Erythroblast (primary cell): ENCODE measurements at places on chromosomes 1 and 21.

DNA sequence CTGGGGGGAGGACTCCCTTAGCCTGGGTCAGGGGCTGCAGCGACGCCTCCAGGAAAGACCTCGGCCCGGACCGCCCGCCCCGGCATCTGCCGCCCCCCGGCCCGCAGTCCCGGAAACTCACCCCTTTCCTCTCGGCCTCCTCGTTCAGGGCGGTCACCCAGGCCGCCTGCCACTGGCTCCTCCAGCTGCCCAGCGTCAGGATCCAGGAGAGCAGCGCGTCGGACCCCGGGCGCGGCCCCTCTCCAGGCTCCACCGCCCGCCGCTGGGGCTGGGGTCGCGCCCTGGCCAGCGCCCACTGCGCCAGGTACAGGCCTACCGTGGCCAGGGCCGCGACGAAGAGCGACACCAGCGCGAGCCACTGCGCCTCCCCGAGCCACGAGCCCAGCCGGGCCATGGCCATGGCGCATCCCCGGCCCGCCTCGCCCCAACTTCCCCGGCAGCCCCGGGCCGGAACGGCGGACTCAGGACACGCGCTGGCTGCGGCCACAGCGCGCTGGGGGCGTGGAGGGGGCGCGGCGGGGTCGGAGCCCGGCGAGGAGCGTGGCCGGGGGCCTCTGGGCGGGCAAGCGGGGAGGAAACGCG is 478 bp downstream of the C2CD2 start:
- DNase-seq, result peak; percentile 59

DNA sequence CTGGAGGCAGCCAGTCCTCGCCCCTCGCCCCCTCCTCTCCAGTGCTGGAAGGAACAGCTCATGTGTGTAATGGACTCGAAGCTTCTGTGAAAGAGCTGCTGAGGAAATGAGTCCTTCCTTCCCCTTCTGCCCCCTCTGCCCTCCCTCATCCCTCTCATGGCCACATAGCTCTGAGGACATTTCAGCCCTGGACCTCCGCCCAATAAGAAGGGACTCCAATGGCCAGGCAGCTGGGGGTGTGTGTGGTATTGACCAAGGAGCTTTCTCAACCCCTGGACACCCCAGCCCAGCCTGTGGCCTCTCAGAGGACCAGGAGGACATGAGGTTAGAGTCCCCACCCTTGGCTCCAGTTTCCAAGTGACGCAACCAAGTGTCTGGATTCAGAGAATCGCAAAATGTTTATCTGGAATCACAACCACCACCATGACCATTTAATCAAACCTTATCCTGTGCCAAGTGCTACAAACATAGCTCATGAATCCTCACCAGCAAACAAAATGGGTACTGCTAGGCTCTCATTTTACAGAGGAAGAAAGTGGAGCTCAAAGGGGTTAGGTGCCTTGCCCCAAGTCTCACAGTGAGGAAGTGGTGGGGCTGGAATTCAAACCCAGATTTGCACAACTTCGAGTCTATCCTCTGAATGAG is 47.8 kb upstream of the ECE1 start:
- DNase-seq, result no peak

GRCh38 chr1:153525088-153525728 is 10.6 kb downstream of the S100A6 start:
- peak; percentile 30 for DNase-seq

DNA sequence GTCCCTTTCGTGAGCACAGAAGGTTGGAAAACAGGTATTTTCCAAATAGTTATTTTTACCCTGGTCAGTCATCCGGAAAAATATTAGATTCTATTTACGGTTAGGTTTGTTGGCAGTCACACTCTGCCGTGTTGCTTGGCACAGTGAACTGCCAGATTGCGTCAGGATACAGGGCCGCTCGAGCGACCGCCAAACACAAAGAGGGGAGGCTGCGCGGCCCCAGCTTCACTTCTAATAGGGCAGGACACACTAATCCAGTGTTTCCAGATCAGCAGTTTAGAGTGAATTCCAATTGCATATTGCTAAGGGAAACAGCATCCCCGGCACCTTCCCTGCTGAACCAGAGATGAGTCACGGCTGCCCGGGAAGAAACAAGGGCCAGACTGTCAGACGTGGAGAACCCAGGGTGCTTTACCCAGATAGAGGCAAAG is 22.9 kb downstream of the UMODL1 start:
- no peak for DNase-seq

- no peak for DNase-seq
Observed at GRCh38 chr1:14168326-14169063, 430.0 kb upstream of the KAZN start.

- DNase-seq, result no peak
Observed at GRCh38 chr1:172109359-172109758, 268.1 kb downstream of the DNM3 start.

DNA sequence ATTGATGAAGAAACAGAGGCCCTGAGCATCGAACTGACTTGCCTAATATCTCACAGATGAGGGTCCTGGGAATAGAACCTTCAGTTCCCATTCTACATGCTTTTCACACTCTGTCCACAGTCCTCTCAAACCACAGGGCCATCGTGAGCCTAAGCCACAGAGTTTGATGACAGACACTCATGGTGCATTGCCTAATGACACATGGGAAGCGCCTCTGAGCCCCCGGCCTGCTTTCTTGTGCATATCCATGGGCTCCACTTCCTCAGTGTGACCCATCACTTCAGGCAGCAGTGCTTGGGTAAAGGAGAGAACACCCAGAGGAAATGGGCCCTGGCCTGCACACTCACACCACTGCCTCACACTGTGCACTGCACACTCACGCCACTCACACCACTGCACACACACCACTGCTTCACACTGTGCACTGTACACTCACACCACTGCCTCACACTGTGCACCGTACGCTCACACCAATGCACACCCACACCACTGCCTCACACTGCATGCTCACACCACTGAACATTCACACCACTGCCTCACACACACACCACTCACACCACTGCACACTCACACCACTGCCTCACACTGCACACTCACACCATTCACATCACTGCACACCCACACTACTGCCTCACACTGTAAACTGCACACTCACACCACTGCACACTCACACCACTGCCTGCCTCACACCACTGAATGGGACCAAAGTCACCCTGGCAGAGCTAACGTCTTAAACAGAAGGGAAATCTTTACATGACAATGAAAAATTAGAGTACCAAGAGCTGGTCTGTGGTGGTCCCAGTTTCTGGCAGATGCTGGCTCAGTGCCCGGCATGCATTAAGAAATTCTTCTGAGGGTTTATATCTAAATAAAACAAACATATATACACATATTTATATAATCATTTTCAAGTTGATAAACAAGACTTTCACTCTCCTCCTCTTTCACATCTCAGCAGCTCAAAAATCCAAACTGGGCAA is 53.0 kb downstream of the KANK4 start:
- no peak for DNase-seq

DNA sequence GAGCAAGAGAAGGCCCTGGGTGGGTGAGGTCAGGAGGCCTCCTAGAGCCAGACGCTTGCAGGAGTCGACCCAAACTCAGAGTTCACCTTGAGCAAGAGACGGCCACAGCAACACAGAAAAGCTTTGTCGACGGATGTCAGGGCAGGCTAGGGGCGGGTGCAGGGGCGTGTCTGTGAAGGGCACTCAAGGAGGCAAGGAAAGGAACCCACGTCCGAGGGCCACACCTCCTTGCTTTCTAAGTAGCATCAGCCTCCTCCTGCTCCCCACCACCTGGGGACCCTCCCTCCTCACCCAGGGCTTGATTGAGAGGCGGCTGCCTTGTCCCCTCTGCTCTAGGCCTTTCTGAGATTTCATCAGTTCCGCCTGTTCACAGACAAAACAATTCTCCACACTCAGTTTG is 92.1 kb downstream of the OMA1 start:
- DNase-seq, result no peak

- DNase-seq, result no peak
Observed at GRCh38 chr1:172380441-172381244, 39.8 kb upstream of the C1orf105 start.

- DNase-seq, result peak; percentile 12
Observed at GRCh38 chr1:64572222-64572900, 102.4 kb downstream of the CACHD1 start.

GRCh38 chr1:243946946-243947345 is 96.9 kb upstream of the AKT3 start:
- DNase-seq, result peak; percentile 43

DNA sequence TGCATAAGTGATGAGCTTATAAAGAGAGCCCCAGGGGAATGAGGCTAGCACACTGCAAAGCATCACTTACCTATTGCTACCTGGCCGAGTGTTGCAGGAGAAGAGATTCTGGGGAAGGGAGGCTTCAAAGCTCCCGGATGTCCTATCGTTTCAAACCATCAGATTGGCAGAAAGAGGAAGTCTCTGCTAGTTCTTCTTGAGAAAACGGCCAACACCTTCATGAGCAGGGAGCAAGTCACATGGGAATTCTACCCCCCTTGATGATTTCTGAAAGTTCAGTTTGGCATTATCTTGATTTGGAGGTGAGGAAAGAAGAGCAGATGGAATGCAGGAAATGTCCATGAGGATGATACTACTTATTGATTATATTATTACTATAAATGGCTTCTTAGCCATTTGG is 16.2 kb downstream of the SYF2 start:
- no peak for DNase-seq

GRCh38 chr21:22871692-22872091 is 1873.5 kb downstream of the NCAM2 start:
- no peak for DNase-seq

GRCh38 chr1:41492341-41492848 is 7.9 kb upstream of the EDN2 start:
- peak; percentile 77 for DNase-seq

- peak; percentile 2 for DNase-seq
Observed at GRCh38 chr21:23936224-23936623, 1671.1 kb downstream of the MRPL39 start.

DNA sequence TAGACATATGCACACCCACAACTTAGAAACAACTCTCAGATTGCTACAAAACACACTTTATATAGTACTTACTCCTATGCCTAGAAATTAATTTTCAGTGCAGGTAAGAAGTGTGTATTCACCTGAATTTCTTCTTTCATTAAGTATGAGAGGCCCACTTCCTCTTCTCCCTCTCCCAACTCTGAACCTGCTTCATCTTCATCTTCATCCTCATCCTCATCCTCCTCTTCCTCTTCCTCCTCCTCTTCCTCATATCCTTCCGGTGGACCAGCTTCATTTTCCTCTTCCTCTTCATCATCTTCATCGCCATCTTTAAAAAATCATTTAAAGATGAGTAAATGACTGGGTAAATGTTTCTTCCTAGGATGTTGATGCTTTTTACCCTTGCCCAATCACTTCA is 9.4 kb downstream of the ANP32E start:
- DNase-seq, result no peak
